ENCODE measurements at places on chromosomes 2 and 18.
A peak's percentile ranks its signal among the peaks of the same experiment; 100 is the strongest.

DNA sequence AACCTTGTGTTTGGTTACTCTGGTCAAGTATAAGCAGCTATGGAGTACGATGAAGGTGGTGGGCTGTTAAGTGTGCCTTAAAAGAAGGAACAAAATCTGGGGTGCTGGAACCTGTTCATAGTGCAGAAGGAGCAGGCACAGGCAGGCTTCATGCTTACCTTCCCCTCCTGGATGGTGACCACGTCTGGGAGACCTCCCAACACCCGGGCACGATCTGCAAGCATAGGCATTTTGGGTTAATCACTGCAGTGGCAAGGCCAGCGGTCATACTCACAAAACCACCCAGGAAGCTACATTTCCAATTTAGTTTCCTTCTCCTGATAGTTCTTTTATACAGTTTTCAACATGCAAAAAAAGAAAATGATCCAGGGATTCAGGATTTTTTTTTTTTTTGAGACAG is 58.7 kb upstream of the LPIN2 start:
- no peak for DNase-seq

DNA sequence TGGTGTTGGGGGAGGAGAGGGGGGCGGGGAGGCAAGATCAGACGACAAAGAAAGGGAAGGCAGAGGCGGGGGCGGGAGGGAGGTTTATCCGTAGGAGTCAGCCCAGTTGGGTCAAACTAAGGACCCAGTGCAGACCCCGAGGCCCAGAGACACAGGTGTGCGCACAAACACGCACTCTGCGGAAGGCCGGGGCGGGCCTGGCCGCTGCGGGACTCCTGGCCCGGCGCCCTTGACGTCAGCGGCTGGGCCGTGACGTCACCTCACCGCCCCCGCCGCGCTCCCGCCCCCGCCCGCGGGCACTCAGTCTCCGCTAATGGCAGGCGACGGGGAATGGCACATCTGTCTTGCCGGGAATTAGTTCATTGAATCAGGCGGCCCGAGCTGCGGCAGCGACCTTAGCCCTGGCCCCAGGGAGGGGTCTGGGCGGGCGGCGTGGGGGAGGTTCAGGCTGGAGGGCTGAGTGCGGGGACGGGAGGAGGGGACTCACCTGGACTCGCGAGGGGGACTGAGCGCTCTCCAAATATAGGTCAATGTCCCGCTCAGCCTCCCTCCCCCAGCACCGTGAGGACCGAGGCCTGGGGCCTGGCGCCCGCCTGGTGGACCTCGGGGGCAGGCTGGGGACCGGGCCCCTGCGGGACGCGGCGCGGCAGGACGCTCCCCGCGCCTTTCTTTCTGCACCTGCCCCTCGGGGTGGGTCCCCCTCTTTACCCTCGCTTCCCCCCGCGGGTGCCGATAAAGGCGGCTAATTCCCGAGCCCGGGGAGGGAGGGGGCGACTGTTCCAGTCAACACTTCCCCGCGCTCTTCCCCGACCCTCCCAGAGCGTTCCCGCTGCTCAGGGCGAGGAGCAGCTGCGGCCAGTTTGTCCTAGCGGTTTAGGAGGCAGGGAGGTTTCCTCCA is 15.5 kb upstream of the ECEL1 start:
- DNase-seq, result peak; percentile 26

- DNase-seq, result no peak
Observed at GRCh38 chr2:226407135-226407534, 392.5 kb downstream of the IRS1 start.

- DNase-seq, result no peak
Observed at GRCh38 chr2:230666446-230666845, 46.2 kb upstream of the CAB39 start.
